ENCODE measurements at places on chromosomes 13 and 19.

DNA sequence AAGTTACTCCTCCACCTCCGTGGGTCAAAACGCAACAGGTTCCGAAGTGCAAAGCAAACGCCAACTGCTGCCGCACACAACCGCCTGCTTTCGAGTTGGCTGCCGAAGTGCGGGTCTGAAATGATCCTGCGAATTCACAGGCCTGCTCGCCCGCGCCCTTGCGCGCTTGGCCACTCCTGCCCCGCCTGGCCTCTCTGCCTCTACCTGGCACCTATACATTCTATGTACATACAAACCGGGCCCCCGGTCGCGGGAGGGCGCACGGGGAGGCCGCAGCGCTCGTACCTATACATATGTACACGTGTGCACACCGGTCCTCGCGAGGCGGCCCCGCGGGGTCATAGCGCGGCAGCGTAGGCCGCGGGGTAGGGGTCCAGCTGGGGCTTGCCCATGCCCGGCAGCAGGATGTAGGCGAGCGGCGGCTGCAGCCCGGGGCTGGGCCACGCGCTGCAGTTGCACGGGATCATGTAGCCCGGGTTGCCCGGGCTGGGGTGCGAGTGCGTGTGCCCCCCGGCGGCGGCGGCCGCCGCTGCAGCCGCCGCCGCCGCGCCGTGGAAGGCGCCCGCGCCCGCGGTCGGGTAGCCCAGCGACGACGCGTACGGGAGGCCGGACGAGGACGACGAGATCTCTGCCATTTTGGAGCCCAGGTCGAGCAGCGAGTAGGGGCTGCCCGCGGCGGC lies 1.3 kb downstream of the SOX21 start:
- peak; percentile 62 for DNase-seq

DNA sequence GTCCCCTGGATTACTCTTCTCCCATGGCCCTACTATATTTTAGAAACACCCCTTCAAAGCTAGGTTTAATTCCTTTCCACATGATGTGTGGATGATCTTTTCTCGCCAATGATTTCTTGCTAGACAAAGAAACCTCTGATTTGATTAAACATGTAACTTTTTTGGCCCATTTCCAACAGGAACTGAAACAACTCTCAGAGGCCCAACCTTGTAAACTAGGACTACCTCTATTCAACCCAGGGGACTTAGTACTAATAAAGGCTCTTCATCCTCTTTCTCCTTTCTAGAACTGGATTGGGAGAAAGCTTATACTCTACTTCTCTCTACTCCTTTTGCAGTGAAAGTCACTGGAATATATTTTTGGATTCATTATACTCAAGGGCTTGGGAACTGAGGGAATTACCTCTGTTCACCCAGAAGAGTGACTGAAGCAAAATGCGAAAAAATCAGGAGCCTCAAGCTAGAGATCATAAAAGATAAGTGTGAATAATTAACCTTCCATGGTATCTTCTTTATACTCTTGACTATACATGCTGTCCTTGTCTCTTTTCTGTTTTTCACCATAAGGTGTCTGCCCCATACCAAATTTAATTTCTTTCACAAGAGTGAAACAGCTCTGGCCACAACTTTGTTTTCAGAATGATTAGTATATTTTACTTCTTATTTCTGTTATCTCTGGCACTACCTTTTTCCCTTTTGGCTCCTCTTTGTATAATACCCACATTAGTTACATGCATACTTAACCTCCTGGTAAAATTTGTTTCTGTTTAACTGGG lies 977.6 kb downstream of the SLITRK5 start:
- no peak for DNase-seq

DNA sequence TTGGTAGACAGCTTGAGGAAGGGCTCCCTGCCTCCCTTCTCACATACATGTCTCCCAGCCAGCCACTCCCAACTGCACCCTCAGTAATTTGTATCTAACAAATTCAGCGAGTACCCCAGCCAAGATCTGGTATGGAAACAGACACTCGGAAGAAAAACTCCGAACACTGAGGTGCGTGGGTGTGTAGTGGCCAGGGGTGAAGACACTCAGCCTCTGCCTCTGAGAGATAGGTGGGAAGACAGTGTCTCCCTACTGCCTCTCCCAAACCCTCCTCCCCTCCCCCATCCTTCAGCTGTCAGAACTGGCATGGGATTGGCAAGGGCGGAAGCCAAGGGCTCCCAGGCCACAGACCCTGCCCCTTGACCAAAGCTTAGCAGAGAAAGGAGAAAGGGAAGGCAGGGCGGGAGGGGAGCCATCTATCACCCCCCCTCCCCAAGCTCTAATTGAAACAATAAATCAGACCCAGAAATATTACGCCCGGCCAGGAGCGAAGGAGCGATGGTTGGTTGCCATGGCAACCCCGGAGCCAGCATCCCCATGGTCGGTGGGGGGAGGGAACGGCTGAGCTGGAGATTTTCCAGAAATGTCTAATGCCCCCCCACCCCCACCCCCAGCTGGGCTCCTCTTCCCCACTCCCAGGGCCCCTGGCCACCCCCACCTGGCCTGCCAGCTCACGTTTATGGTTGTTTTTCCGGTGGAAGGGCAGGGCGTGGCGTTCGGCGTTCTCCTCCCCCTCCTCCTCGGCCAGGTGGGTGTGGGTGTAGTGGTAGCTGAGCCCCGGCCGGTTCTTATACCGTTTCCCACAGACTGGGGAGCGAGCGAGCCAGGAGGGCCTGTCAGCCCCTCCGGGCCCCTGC lies 7.0 kb downstream of the DPF1 start:
- peak; percentile 55 for DNase-seq

- DNase-seq = peak; percentile 82
Observed at GRCh38 chr13:48731957-48732569, 78.3 kb downstream of the CYSLTR2 start.

- peak; percentile 16 for DNase-seq
Observed at GRCh38 chr13:21232196-21232595, 55.7 kb downstream of the MRPL57 start.

DNA sequence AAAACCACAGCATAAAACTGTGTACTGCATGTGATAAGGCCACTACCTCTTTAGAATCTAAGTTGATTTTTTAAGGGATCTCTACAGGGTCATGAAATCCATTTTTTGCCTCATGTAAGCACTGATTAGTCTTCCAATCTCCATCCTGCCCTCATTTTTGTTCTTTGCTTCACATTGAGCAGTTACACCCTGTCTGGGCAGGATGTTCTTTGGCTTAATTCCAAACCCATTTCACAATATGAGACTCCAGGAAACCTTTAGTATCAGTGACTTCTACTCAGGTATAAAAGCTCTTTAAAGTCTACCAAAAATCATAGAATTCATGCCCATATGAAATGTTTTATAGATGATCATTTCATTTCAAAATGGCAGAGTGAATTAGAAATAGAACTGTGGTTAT lies 592.6 kb downstream of the TBC1D4 start:
- no peak for DNase-seq

Data from GM23338 (cell line).